ENCODE measurements at places on chromosomes 1 and 21. TPM values are rescaled to one million over a fixed set of nuclear protein-coding genes. Genes with fewer than 3 reads are reported as not detected.

DNA sequence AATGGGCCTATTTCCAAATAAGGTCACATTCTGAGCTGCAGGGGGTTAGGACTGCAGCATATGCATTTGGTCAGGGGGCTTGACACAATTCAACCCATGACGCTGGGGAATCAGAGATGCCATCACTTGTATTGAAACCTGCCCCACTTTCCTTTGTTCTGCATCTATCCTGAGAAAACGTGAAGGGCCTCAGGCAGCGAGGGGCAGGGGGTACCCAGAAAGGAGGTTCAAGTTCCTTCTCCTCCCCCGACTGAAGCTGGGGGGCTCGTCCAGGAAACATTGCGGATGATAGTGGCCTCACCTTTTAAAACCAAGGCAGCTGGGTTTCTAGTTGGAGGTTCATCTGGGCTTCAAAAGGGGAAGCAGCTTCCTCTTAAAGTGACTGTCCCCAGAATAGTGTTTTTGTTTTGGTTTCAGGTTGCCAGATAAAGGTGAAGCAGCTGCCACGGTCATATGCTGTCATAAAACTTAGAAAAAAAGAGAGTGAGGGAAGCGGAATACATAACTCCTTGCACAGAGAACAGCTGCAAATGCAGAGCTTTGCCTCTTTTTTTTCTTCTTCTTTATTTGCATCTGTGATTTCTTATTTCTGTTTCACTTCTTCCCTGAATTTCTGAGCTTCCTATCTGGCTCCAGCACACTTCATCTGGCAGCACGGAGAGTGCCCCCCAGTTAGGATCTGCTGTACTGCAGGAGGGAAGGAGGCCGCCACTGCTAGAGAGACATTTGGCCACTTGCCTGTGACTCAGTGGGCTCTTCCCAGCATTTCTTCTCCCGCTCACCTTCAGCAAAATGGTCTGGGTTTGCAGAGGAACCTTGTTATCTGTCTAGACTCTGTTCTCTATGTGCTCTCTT, 142.0 kb downstream of the AJAP1 start:
- H3K27ac ChIP-seq = no peak overlapping the region
- no peaks in the 10 kb centered on the region for H3K4me1 ChIP-seq
- H3K4me3 ChIP-seq = peak overlapping the region; percentile 31

- no peaks in the 10 kb centered on the region for H3K27me3 ChIP-seq
- H3K36me3 ChIP-seq = no peaks in the 10 kb centered on the region
- no peak overlapping the region for H3K27ac ChIP-seq
- no peak overlapping the region for H3K4me3 ChIP-seq
- H3K4me1 ChIP-seq = no peaks in the 10 kb centered on the region
Observed at GRCh38 chr1:173039626-173040025, 11.1 kb downstream of the TNFSF18 start.

GNG4 gene
- total RNA-seq = 1.8 TPM

NOS1AP gene
- total RNA-seq = 19.8 TPM
